ENCODE measurements at places on chromosomes 5 and 9.

DNA sequence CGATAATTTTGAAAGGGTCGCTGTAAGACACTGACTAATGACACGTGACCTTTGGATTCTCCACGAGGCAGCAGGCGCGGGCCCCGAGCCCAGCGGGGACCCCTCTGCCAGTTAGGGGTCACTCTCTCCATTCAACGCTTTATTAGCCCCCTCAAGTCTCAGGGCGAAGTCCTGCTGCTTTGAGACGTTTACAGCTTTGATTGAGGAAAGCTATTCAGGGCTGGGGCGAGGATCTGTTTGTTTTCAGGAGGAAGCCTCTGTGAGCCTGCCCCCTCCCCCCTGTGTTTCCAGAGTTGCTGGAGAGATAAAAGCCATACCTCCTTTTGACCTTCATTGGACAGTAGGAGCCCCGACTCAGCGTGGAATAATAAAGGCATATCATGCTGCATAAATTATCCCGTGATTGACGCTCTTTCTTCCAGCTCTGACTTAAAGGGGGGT is 31.4 kb upstream of the MSX2 start:
- no peak for DNase-seq

GRCh38 chr5:36957953-36958537 is 81.5 kb downstream of the NIPBL start:
- no peak for DNase-seq

- no peak for DNase-seq
Observed at GRCh38 chr9:91214867-91215266, 146.9 kb downstream of the AUH start.

GRCh38 chr5:149583394-149583793 is 2.1 kb downstream of the ARHGEF37 start:
- no peak for DNase-seq

DNA sequence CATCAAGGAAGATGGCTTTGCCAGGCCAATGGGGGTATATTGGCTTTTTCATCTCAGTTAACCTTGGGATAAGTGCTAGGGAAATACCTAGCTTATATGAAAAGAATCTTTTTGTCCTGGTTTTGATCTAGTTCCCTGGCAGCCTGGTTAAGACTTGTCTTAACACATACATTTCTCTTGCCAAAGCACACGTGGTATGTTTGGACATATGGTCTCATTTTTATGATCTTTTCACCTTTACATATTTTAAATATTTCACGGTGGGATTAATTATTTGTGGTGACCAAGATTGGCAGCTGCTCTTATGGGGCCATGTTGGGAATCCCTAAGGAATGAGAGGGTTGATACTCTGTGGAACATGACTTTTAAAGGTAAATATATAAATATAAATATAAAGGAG is 312.5 kb downstream of the NPR3 start:
- no peak for DNase-seq

GRCh38 chr9:35882996-35883395 is 12.8 kb upstream of the OR13J1 start:
- DNase-seq = no peak

GRCh38 chr5:56739990-56740389 is 75.4 kb upstream of the MAP3K1 start:
- no peak for DNase-seq

DNA sequence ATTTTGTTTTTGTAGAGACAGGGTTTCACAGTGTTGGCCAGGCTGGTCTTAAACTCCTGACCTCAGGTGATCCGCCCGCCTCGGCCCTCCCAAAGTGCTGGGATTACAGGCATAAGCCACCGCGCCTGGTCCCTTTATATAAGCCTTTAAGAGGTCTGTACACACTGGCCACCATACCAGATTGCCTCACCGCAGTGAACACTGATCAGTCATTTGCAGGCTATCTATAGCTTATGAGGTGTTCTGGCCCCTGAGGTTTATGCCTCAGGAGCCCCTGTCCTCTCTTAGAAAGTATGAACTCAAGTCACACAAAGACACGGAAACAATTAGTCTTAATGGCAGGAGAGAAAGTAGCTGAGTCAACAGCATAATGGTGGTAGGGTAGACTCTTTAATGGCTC is 14.6 kb downstream of the HINT1 start:
- no peak for DNase-seq

GRCh38 chr5:43608406-43608805 is 5.4 kb downstream of the NNT start:
- no peak for DNase-seq

GRCh38 chr5:171418982-171419687 is at the start of gene FGF18:
Gene FGF18, plus strand, starts transcription at chr5:171419647. Its CDS starts 553 bp downstream, at chr5:171420200.
- DNase-seq = peak; percentile 81

GRCh38 chr5:15992918-15993317 is 186.7 kb downstream of the MARCHF11 start:
- no peak for DNase-seq

GRCh38 chr5:69300537-69301203 is 31.9 kb downstream of the CCDC125 start:
- no peak for DNase-seq

- DNase-seq = no peak
Observed at GRCh38 chr9:33289496-33289895, 820 bp upstream of the NFX1 start.

DNA sequence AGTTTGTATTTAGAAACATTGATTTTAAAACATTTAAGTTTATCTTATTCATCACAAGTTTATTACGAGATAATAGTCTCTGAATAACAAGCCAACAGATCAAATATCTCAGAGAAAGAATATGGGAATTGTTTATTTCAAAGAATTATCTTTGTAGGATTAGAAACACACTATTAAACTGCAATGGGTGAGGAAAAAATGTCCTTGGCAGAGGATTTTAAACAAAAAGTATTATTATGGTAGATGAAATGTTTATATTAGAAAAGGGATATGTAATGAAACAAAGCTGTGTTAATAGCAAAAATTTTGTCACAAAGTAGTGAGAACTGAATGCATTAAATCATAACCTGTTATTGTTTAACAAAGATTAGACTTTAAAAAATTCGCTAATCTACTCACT is 1382.9 kb upstream of the DMAC1 start:
- no peak for DNase-seq

Data from GM20000 (cell line).